ENCODE measurements at places on chromosomes 2 and 18.

GRCh38 chr2:136308611-136309010, 190.7 kb upstream of the CXCR4 start:
- no peak for DNase-seq

DNA sequence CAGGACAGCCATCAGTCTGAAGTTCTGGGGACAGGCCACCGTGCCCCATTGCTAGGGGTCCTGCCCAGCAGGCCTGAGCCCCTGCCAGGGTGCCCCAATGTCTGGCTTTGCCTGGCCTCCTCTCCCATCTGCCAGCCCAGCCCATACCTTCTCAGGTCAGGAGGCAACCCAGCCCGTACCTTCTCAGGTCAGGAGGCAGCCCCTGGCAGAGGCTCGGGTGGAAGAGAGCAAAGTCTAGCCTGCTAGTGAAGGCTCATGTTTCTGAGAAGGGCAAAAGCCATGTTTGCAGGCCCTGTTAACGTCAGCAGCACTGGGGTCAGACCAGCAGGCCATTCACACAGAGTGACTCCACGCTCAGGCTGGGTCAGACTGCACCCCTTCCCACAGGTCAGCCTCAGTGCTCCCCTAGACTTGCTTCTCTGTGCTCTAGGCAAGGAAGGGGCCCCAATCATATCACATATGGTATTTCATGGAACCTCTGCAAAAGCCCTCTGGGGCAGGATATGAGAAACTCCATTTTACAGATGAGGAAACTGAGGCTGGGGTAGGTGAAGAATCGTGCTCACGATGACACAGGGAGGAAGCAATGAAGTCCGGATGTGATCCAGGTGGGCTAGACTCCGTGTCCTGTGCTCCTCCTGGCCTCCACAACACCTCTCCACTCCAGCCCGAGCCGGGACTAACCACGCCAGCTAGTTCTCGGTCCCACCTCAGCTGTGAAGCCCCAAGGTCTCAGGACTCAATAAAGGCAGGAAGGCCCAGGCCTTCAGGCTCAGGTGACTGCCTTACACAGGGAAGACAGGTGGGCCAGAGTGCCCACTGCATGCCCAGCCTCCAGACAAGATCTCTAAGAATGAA, 9.5 kb downstream of the SDC1 start:
- no peak for DNase-seq

GRCh38 chr2:128642821-128643220, 324.2 kb upstream of the HS6ST1 start:
- no peak for DNase-seq

GRCh38 chr18:30712383-30712782, 330.2 kb downstream of the DSC3 start:
- no peak for DNase-seq

DNA sequence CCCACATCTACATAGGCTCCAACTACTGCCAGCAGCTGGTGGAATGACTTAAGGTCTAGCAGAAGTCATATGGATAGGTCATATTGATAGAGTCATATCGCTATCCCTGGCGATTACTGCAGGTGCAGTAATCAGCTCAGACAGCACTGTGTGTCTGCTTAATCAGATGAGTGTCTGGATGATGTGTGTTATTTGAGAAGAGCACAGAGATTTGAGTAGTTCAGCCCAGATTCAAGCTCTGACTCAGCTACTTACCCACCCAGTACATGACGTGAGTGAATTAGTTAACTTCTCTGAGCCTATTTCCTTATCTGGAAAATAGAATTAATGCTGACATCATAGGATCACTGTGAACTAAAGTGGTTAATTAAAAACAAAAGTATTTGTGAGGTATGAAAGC, 78.9 kb downstream of the EHD3 start:
- DNase-seq = no peak

GRCh38 chr2:176115883-176116813, at the start of gene HOXD10:
TSS of gene HOXD10 (plus strand) at chr2:176116778. CDS start at chr2:176116834, 56 bp downstream.
- DNase-seq = no peak

DNA sequence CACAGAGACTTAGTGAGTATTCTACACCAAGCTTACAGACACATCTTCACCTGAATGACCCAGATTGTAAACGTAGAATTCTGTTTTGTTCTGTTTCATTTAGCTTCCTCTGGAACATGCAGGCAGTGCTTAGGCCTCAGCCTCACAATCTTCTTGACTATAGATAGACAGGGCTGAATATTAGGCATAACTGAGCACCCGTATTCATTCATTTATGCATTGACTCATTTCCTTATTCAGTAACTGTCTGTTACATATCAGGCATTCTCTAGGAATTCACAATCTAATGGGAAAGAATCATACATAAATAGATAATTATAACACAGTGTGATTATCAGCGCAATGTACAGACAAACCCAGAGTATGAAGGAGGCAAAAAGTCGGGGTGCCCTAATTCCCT, 124.9 kb upstream of the ETAA1 start:
- no peak for DNase-seq

DNA sequence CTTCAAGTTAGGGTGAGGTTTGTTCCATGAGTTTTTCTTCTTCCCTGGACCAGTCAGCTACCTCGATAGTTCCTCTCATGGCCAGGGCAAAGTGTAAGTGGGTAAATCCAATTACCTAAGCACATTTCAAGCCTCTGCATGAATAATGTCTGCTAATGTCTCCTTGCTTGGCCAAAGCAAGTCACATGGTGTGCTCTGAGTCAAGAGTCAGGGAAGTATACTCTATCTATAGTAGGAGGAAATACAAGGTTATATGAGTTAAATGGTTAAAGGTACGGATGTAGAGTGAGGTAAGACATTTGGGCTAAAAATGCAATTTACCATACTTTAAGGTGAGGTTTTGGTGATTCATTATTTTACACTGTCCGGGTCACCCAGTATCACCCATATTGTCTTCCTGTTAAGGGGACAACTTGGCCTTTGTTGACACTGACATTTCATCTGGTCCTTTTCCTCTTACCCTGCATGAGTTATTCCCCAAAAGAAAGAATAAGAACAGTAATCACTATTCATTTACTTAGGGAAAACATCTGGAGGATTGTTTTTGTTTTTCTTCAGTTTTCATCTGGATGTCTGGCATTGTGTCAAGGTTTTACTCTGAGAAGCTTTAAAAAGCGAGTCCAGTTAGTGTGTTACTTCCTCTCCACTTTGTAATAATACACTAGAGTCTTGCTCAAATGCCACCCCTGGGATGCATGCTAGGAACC, 405.5 kb downstream of the RND3 start:
- DNase-seq = no peak

Measured in NCI-H1694 (cell line).